ENCODE measurements at places on chromosomes 6 and 20.
A peak's percentile ranks its signal among the peaks of the same experiment; 100 is the strongest.

- DNase-seq = no peak
These were observed 32.7 kb downstream of the CENPW start for GRCh38 chr6:126372626-126373025.

DNA sequence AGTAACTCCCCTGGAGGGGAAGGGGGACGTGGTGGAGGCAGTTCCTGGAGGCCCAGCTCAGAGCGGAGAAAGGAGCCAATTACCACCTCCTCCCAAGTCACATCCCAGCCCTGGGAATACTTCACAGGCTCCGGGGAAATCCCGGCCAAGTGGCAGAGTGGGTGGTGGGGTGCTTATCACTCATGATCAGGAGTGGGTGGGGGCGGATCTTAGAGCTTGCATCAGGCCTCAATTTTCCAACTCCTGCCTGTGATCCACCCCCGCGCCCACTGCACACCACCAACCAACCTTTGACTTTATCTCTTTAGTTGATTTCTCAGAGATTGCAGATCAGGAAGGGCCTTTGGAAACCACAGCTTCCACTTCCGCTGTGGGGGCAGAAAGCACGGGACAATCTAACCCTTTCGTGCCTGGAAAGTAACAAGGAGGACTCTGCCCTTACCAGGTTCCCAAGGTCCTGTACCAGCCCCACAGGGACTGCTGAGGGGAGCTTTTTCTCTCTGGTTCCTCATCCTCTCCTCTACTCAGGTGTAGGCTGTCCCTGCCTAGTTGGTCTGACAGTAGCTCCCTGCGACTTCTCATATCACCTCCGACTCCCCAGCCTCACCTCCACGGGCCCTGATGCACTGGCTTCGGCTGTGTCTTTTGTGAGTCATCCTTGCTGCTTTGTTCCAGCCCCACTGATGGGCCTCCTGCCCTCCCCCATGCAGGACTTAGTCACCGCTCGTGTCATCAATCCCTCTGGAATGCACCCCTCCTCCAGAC is 24.9 kb upstream of the IER3 start:
- DNase-seq = peak; percentile 29

GRCh38 chr6:14792118-14792955 is 453.5 kb upstream of the JARID2 start:
- no peak for DNase-seq

GRCh38 chr20:40811660-40812414 is 122.8 kb upstream of the MAFB start:
- DNase-seq = no peak

DNA sequence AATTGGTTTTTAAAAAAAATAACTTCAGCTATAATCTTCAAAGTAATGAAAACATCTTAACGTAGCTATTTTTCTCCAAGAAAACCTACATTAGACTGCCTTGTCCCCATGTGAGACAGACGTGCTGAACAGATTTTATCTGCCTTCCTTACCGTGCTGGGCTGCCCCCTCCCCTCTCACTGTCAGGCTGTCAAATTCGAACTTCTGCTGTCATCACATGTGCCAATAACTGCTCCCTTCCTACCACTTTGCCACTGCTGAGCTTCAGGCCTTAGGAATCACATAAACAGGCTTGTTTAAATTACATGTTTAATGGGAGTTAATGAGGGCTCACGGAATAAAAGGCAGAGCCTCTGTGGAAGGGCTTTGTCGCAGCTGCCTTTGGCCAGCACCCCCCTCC is 77.0 kb upstream of the NHSL1 start:
- DNase-seq = no peak

- DNase-seq = peak; percentile 5
These were observed 25.6 kb upstream of the HLA-DQB1 start for GRCh38 chr6:32692019-32692418.

- no peak for DNase-seq
These were observed 674.9 kb downstream of the GRIK2 start for GRCh38 chr6:102068349-102068929.

GRCh38 chr6:57469072-57469471 is 151.6 kb downstream of the PRIM2 start:
- DNase-seq = no peak

DNA sequence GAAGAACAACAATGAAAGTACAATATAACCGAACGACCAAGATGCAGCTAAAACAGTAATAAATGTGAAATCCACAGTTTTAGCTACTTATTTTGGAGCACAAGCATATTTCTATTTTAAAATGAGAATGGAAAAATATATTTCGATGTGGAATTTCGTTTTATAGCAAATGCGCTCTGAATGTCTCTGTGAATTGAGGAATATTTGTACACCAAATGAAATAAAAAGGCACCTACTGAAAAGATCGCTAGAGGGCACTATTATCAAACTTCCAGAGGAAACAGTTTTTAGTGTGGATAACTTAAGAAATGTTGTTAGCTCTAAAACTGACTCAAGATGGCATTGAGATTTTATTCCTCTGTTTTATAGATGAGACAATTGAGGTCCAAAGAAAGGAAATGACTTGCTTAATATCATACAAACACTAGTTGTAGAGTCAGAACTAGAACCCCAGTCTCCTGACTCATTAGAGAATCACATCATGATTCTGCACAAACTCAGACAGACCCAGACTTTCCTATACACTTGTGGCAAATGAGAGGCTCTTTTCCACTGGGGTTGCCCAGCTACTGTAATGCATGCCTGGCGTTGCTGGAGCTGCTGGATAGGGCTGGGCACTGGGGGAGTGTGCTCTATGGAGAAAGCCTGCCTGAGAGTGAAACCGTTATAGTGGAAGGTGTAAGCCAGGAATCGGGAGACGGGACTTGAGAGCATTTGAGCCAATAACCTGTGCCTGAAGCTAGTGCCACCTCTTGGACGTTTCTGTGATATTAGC is 51.9 kb downstream of the GCLC start:
- no peak for DNase-seq

DNA sequence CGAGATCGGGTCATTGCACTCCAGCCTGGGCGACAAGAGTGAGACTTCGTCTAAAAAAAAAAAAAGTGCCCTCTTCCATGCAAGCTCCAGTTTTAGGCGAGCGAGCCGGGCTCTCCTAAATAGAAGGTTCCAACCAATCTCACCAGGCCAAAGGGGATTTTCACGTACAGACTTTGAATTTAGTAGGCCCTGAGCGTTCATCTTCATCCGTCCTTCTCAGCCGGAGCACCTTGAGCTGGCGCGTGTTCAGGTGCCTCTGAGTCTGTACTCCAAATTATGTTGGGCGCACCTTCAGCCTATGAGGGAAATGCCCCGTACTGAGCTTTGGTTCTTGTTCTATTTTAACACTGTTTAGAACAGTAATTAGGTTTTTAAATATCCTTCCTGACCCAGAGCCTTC is 817 bp upstream of the TAP2 start:
- no peak for DNase-seq

DNA sequence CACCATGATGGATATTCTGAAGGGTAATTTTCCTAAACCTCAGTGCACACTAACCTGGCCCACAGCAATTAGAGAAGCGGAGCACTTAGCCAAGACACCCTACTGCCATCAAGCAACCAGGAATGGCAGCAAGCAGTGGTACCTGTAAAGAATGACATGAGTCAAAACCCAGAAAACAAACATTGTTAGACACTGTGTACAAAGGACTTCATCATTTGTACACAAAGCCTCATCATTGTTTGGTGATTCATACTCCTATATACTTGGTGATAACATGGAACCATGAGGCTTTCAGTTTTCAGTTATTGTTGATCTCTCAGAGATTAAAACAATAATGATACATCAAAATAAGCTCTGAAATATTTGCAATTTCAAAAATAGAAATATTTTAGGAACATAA is 74.6 kb downstream of the MLIP start:
- DNase-seq = no peak

- DNase-seq = no peak
These were observed 14.5 kb downstream of the TFAP2A start for GRCh38 chr6:10400330-10400729.

- no peak for DNase-seq
These were observed 47.2 kb downstream of the RPP40 start for GRCh38 chr6:4956625-4957024.

GRCh38 chr20:49749625-49750024 is 35.9 kb upstream of the B4GALT5 start:
- no peak for DNase-seq

DNA sequence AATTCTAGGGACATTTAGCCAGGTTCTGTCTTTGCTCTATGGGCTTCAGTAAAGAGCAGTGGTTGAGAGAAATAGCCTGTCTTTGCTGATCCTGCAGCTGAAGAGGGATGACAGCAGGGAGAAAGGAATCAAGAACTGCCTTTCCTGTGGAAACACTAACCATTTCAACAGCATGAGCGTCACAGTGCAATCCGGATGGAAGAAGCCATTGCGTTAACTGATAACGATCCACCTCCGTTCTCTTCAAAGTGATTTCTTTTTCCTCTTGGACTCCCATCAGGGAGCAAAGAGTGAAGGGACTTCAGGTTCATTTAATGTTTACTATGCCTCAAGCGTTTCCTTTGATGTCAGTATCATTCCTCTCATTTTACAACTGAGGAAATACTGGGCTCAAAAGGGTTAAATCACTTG is 35.2 kb upstream of the EEF1E1 start:
- DNase-seq = no peak

- no peak for DNase-seq
These were observed 51.5 kb downstream of the GMDS start for GRCh38 chr6:2193931-2194330.

GRCh38 chr6:98828211-98828788 is 6.1 kb upstream of the POU3F2 start:
- DNase-seq = no peak

GRCh38 chr6:6884916-6885315 is 222.8 kb upstream of the RREB1 start:
- no peak for DNase-seq

- DNase-seq = no peak
These were observed 56.0 kb downstream of the CEBPB start for GRCh38 chr20:50246367-50247195.

DNA sequence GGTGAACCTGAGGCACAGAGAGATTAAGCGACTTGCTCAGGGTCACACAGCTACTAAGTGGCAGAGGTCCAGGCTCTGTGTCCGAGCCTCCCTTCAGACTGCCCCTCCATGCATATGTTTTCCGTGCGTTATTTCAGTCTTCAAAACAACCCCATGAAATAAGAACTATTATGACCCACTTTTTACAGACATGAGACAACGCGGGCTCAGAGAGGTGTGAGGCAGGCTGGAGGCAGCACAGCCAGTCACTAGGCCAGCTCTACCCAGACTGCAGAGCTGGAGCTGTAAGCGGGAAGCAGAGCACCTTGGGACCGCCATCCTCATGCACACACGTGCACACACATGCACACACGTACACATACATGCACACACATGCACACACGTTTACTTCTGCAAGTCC is 62.3 kb downstream of the PSMG4 start:
- DNase-seq = no peak

DNA sequence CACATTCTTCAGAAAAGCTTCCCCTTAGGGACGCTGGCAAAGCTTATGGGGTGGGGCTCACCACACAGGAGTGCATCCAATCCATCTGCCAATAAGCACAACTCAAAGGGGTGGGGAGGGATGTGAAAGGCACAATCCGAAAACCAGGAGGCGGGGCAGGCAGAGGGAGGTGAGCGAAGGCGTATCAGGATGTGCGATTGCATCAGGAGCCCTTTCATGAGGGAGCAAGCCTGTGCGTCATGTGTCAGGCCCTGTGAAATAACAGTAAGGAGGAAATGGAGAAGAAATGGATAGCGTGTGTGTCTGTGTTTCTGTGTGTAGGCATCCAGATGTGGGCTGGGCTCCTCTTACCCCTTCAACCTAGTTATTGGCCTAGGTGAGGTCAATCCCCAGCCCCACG is 382.4 kb upstream of the CDH4 start:
- DNase-seq = no peak

DNA sequence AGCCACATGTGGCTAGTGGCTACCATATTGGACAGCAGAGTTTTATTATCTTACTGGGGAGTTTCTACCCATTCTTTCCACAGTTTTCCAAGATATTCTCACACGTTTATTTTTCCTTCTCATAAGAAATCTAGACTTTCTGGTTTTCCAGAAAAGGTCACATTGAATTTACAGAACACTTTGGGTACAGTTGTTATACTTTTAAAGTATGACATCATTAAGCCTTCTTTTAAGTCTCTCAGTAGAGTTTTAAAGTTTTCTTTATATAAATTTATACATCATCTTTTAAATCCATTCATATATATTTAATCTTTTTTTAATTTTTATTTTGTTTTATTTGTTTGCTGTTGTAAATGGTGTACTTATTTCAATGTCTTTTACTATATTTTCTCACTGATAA is 200.3 kb upstream of the QKI start:
- no peak for DNase-seq

DNA sequence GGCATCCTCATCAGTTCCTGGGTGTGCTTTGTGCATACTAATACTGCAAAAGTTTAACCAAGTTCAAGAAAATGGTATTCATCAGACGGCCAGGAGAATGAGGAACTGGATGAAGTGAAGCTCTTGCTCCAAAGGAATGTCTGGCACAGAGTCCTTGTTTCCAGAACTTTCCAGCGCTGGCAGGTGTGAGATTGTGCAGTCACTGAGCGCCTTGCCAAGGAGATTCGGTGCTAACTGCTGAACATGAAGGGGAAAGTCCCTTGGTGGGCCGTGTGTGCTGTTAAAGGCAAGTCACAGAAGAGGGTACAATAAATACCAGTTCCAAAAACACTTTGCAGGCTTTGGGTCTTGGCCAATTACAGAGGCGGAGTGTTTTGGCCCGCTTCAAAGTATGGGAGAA is 262.3 kb upstream of the SOX4 start:
- DNase-seq = no peak

- no peak for DNase-seq
These were observed 6.9 kb downstream of the ENPP3 start for GRCh38 chr6:131643855-131644460.

DNA sequence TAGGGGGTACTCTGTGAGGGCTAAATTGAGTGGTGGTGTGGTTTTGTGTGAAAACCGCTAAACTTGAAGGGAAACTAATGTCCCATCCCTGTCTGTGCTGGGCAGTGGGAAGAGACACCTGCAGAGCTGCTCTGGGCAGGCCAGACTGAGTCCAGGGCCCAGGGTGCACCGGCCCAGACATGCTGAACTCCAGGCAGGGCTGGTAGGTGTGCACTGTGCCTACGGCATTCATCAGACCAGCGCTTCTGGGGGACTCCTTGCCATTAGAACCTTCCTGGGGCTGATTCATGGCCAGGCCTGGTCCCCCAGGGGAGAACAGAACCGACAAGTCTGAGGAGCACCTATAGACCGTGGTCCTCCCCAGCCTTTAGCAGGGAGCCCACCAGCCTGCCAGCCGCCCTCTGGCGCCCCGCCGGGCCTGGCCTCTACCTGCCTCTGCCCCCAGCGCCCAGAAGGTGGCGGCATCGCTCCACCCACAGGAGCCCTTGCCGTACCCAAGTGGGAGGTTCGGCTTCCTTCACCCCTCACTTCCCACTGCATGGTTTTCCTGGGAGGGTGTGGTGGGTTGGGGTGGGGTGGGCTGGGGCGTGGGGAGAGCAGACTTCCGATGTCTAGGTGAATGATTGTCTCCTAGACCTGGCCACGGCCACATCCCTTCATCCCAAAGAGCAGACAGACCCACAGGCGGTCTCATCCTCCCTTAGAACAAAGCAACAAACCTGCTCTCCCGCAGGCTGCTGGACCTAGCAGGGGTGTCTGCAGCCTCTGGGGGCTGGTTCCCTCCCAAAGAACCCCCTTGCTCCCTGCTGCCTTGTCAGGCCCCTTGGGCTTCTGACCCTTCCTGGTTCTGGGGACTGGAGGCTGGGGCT is 15.5 kb downstream of the CCDC167 start:
- peak; percentile 70 for DNase-seq

Data from T follicular helper cell (primary cell).